ENCODE measurements at places on chromosomes 1 and 21.
A peak's percentile ranks its signal among the peaks of the same experiment; 100 is the strongest.

GRCh38 chr1:210446479-210446878 lies 117.8 kb downstream of the HHAT start:
- DNase-seq: peak; percentile 54

- no peak for DNase-seq
Measured at GRCh38 chr1:94949681-94950661, 23.1 kb upstream of the CNN3 start.

- no peak for DNase-seq
Measured at GRCh38 chr1:223153177-223154119, 10.4 kb upstream of the TLR5 start.

GRCh38 chr1:36602184-36602583 lies 119.5 kb upstream of the CSF3R start:
- DNase-seq: no peak

- no peak for DNase-seq
Measured at GRCh38 chr1:178011864-178012503, 42.1 kb upstream of the SEC16B start.

GRCh38 chr21:40675017-40675416 lies 171.9 kb downstream of the DSCAM start:
- no peak for DNase-seq

- DNase-seq: no peak
Measured at GRCh38 chr1:18183533-18183932, 75.9 kb downstream of the IGSF21 start.

DNA sequence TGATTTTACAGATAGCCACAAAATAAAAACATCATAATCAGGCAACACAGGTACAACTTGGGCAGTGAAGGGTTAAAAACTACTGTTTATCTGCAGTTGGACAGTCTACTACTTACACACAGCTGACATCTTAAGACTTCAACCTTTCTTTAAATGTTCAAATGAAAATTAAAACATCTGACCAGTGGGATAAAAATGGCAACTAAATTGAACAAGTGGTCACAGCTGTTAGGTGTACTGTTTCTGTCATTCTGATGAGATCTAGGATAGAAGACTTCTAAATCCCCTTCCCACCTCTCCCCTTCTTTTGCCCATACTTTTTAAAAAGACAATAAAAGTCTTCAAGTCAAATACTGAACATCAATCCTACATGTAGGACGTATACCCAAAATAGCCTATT lies 56.2 kb downstream of the ENAH start:
- no peak for DNase-seq

DNA sequence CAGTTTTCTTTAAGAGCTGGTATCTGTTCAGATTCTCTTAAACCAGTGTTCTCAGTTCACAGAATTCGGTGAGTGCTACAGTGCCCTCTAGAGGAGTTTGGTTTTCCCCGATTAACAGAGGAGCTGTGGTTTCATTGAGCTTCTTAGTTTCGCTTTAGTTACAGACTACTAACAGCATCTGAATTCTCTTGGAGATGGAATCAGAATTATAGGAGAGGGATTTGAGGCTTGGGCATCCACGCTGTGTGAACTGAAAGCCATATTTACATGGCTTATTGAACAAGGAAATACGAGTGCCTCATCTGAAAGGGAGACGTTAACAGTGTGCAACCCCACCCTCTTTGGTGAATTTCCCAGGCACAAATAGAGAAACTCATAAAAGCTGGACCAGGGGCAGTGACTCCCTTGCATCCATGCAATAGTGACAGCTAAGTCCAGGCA lies 202.0 kb downstream of the USH2A start:
- no peak for DNase-seq

GRCh38 chr1:219051547-219051946 lies 122.1 kb upstream of the LYPLAL1 start:
- no peak for DNase-seq

- DNase-seq: no peak
Measured at GRCh38 chr21:41589620-41590175, 81.7 kb upstream of the TMPRSS2 start.

DNA sequence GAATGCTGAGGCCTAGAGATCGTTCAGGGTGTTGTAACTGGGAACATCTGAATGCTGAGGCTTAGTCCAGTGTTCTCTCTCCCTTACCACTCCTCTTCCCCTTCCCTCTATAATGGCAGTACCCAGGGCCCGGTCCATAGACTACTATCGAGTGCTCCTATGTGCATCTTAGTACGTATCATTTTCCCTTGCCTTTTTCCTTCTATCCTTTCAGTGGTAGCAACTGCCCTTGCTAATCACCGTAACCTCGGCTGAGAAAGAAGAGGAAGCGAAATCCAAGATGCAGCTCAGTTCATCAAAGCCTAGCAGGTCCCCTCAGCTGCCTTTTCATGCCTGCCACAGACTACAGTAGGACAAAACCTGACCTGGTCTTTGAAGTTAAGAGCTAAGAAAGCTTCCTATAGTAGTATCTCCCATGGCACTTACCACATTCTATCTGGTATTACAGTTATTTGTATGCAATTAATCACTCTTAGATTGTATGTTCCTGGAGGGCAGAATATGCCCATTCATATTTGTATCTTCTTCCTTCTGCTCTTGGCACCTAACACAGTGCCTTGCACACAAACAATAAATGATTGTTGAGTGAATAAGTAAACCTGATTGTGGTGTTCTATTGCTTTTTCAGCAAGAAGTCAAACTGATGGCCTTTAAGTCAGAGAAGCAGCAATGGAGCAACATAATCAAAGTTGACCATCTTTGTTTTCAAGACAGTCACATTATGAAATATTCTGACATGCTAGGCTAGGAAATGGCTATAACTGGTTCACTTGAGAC lies 22.4 kb downstream of the CNIH4 start:
- no peak for DNase-seq

DNA sequence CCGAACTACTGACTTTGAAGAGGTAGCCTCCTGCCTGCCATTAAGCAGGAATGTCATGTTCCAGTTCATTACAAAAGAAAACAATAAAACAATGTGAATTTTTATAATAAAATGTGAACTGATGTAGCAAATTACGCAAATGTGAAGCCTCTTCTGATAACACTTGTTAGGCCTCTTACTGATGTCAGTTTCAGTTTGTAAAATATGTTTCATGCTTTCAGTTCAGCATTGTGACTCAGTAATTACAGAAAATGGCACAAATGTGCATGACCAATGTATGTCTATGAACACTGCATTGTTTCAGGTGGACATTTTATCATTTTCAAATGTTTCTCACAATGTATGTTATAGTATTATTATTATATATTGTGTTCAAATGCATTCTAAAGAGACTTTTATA lies 159.8 kb upstream of the SGIP1 start:
- DNase-seq: no peak

DNA sequence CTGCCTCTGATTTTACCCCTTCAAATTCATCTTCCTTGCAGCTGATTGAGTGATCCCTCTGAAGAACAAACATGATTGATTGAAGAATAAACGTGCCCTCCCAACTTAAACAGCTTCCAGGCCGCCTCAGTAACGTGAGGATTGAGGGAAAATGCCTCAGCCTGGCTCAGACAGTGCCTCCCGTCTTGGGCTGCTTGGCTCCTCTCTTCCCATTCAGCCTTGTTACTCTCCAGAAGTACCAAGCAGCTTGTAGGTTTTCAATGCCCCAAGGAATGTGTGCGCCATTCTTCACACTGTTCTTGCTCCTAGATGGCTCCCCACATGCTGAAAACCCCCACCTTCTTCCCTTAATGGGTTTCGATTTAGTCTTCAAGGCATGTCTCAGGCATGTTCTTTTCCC lies 51.8 kb downstream of the ST6GALNAC5 start:
- DNase-seq: no peak

DNA sequence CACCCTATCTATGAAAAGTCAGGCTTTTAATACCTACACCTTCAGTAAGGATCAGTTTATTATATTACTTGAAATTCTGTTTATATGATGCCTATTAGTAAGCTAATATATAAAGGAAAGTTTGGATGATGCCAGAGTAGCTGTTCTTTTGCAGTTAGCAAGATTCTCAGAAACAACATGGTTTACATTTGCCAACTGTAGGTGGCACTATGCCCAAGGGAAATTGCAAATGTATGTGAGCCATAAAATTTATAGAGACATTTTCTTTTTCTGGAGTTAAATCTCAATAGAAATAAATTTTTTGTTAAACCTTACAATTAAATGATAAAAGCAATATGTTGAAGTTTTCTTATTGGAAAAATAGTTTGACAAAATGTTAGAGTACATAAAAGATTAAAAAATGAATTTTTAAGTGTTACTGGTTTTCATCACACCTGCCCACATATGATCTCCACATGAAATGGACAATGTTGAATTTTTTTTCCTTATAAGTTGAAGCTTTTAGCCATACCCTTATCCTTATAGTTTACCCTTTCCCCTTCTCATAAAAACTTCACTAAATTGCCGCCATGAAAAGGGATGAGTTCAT lies 32.1 kb upstream of the EPHX4 start:
- no peak for DNase-seq

DNA sequence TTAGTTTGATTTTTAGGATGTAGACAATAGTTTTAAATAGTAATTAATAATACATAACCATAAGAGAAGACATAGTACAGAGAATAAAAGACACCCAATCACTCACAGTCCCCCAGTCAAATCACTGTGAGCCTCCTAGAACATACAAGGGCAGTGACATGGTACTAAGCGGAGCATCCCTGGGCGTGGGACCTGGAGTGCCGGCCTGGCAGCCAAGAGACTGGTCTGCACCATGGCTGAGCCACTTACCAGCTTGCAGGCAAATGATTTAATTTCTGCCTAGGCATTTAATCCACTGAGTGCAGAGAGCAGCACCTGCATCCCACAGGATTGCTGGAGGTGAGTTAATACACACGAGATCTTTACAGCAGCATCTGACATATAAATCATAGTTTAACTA lies 20.4 kb downstream of the SDHB start:
- no peak for DNase-seq

DNA sequence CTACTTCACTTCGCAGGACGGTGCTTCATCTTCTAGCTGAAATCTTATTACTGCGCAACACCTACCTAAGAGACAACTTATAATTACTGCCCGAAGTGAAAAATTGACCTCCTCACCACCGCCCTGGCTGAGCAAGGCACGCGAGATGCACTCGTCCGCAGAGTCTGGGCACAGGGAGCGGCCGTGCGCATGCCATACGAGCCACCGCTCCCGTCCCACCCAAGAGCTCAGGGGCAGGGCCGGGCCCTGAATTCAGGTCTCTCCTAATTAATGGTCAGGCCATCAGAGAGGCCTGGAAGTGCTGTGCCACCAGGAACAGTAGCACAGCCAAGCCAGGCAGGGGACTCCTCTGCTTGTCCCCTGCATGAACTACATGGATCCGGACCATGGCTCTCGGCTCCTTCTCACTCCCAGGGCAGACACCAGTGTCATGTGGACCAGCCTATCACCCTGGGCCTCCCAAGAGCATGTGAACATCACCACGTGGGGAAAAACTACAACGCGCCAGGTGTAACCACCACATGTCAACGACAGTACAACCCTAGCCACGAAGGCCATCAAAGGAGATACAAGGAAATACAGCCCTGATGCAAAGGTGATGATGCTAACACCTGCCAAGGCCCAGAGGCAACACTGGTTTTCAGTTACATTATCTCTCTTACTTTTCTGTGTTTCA lies 11.5 kb downstream of the RIPK4 start:
- no peak for DNase-seq

- no peak for DNase-seq
Measured at GRCh38 chr1:167462341-167462740, 56.0 kb downstream of the CD247 start.

GRCh38 chr21:15731243-15731613 lies 1.4 kb downstream of the USP25 start:
- no peak for DNase-seq

DNA sequence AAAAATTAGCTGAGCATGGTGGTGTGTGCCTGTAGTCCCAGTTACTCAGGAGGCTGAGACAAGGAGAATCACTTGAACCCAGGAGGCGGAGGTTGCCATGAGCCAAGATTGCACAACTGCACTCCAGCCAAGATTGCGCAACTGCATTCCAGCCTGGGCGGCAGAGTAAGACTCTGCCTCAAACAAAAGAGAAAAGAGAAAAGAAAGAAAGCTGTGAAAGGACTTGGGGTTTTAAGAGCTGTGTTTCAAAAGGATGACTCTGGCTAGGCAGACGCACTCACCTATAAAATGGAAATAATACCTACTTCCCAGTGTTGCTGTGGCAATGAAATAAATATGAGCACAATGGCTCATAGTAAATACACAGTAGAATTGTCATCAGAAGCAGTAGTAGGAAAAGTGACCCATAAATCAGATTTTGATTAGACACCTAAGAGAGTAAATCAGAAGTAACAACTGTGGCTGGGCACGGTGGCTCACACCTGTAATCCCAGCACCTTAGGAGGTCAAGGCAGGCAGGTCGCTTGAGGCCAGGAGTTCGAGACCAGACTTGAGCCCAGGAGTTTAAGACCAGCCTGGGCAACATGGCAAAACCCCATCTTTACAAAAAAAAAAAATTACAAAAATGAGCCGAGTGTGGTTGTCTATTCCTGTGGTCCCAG lies 45.9 kb upstream of the PUM1 start:
- DNase-seq: no peak

DNA sequence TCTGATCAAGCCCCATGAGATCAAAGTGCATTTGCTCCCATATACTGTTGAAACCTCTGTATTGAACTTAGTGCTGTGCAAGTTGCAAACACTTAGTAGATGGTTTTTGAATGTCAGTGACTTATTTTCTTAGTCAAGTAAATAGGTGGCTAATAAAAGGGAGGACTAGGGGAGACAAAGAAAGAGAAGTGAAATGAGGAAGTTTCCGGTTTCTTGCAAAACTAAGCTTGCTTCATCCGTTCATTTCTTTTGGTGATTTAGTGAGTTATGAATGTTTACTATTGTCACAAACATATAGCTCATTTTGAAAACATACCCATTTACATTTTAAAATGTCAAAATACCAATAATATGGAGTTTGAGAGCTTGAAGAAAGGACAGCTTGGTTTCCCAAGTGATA lies 23.0 kb downstream of the ADAMTS5 start:
- DNase-seq: no peak

DNA sequence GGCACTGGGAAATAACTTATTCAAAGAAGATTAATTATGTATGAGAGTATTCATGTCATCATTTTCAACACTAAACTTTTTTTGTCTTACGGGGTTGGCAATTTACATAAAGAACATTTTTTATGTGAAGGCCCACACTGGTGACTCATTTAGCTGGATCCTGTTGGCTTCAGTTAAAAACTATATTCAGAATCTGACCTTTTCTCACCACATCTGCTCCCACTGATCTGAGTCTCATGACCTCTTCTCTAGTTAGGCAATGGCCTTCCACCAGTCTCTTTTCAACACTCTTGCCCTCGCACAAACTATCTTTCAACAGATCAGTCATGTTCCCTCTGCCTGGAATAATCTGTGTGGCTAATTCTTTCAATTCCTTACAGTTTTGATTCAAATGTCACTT lies 53.4 kb downstream of the TMPRSS15 start:
- DNase-seq: no peak

- no peak for DNase-seq
Measured at GRCh38 chr1:3779265-3779911, 6.8 kb downstream of the SMIM1 start.

DNA sequence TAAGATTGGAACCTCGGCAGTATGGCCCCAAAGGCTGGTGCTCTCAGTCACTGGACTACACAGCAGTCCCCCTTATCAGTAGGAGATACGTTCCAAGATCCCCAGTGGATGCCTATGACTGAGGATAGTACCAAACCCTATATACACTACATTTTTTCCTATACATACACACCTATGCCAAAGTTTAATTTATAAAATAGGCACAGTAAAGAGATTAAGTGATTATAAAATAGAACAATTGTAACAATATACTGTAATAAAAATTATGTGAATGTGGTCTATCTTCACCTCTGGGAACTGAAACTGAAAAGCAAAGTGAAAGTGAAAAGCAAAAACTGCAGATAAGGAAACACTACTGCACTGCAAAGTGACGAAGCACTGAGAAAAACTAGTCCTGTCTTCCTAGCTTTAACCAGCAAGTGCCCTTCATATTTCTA lies 96.8 kb downstream of the INTS7 start:
- no peak for DNase-seq
